A172 (cell line): ENCODE measurements at places on chromosomes 4 and X.

DNA sequence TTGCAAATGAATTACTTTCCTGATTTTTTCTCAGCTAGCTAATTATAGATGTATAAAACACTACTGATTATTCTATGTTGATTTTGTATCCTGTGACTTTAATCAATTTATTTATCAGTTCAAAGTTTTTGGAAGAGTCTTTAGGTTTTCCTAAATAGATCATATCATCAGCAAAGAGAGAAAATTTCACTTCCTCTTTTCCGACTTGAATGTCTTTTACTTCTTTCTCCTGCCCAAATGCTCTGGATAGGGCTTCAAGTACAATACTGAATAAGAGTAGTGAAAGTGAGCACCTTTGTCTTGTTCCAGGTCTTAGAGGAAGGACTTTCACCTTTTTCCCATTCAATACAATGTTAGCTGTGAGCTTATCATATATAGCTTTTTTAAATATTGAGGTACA lies 417.9 kb downstream of the PDGFC start:
- no peak for DNase-seq

- DNase-seq = peak; percentile 10
These were observed 33.7 kb upstream of the FGF13 start for GRCh38 chrX:138745196-138745595.

DNA sequence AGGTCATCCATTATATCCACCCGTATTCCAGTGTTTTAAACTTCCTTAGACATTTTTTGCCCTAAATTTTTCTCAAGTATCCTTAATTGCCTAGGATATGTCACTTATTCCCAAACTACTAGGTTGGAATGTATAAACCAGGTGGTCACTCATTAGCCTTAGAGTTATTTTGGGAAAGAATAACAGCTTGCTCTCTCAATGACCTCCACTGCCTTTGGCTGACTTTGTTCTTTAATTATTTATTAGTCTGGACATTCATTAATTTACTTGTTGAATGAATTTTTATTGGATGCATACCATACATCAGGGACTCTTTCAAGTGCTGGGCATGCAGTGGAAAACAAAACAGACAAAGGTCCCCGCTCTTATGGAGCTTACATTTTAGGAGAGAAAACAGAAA lies 609.3 kb upstream of the IGFBP7 start:
- no peak for DNase-seq

DNA sequence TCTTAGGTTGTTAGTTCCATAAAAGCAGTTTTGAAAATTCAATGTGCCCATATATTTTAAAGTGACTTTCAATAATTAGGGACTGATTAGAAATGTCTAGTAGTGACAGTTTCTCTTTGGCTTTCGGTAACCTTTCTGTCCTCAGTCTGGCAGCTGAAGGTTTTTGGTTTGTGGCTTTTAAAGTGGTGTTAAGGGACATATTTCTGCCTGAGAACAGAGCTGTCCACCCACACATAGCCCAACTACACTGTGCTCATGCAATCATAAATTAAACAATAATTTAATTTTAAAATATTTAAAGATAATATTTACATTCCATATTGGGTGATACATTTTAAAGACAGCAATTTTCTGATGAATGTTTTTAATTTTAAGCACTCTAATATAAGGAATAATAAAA lies 335.0 kb upstream of the TENM3 start:
- no peak for DNase-seq

- no peak for DNase-seq
These were observed 526.6 kb upstream of the SLIT2 start for GRCh38 chr4:19725130-19725529.

DNA sequence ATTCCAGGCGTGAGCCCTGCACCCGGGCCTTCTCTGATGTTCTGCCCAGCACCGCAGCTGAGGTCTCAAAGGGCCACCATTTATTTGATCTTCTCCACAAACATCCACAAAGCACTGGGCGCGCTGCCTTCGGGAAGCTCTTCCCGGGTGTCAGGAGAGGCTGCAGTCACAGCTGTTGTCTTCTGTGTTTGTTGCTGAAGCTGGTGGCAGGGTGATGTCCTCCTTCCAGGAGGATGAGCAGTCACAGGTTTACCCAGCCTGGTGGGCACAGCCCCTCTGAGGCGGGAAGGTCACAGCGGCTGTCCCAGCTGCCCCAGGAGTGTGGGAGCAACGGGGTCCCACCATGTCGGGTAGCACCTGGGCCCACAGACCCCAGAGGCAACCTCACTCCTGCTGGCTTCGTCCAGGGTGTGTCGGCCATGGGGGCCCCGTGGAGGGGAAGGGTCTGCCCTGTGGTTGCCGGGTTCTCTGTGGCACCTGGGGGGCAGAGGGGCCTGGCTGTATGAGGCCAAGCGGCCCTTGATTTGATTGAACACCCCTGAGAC lies 27.6 kb downstream of the FGFRL1 start:
- DNase-seq = no peak

GRCh38 chrX:118126286-118126685 lies 9.7 kb upstream of the KLHL13 start:
- DNase-seq = no peak

GRCh38 chrX:15676886-15677285 lies 12.3 kb upstream of the CLTRN start:
- no peak for DNase-seq

- DNase-seq = peak; percentile 54
These were observed 4.8 kb upstream of the TENM3 start for GRCh38 chr4:182238355-182238931.

DNA sequence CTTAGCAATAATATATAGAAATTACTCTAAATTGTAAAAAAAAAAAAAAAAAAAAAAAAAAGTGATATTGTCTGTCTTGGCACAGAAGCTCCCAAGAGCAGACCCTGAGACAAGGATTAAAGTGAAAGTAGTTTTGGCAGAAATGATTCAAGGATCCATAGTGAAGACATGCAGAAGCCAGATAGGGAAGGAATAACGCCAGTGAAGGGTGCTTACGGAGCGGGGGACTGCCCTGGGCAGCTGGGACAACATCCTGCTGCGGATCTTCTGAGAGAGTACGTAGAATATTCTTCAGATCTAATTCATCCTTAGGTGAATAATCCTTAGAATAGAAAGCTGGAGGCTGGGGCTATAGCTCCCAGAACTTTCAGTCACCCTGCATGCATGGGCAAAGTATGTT lies 39.8 kb downstream of the ARHGAP24 start:
- no peak for DNase-seq

- no peak for DNase-seq
These were observed 11.7 kb upstream of the BCOR start for GRCh38 chrX:40109288-40110008.

GRCh38 chr4:140090215-140090731 lies 63.7 kb downstream of the MAML3 start:
- peak; percentile 83 for DNase-seq

- peak; percentile 4 for DNase-seq
These were observed 18.3 kb upstream of the GPR101 start for GRCh38 chrX:137051978-137052642.

DNA sequence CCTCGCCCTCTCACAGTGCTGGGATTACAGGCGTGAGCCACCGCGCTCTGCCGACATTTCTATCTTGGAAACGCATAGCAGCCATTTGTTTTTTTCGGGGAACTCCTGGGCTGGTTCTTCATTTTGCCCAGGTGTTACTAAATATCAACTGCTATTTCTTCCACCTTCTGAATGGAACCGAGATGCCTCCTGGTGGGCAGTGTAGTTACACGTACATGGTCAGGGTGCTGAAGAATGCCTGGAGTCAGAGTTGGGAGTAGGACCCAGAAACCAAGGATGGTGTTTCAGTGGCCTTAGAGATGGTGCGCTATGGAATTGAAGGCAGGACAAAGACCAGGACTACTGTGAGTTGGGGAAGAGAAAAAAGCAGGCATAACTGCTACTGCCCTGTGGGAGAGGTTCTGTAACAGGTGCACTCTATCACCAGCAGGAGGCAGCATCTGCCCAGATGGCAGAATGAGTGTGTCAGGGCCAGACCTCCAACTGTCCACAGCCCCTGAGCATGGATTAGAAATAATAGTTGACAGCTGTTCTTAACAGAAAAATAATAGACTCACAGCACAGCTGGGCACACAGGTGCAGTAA lies 81.7 kb downstream of the ZC4H2 start:
- no peak for DNase-seq

DNA sequence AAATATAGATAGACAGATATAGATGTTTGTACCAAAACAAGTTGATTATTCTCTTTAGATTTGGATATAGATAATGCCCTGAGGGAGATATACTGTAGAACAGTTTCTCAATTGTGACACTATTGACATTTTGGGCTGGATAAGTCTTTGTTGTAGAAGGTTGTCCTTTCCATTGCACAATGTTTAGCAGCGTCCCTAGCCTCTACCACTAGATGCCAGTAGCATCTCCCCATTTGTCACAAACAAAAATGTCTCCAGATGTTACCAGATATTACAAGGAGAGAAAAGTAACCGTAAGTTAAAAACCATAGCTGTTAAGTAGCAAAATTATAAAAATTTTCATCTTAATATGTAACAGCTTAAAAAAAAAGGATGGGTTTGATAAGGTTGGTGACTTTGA lies 2595.3 kb downstream of the ARAP2 start:
- DNase-seq = peak; percentile 32

DNA sequence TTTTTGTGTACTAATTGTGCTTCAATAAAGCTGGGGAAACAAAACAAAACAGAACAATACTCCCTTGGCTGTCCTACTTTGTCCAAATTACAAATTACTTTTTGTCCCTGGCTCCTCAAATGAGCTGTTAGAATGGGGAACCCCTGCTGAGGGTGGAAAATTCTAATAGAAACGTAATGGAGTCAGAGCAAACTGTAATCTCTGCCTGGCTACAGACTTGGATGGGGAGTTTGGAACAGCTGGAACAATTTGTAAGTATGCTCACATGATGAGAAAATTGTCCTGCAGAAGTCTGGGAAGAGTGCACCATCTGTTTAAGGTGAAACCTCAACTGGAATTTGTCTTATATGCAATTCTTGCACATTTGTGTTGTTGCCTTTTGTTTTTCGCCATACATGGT lies 364.4 kb upstream of the CLNK start:
- no peak for DNase-seq

DNA sequence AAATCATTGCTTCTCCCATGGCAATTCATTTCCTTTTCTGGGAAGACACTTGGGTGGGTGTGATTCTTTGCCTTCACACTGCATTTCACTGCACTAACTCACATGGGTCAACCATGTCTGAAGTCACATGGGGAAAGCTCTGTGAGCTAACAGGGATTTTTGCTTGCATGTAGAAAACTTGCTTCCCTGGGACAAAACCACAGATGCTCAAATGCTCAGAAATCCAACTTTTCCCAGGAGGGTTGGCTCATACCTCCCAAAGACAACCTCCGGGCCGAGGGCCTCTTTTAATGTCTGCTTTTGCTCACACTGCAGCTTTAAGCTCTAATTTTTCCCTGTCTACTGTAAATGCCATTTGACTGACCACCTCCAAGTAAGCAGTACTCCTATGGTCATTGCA lies 1695.2 kb downstream of the STIM2 start:
- DNase-seq = no peak

GRCh38 chr4:72446353-72447055 lies 122.5 kb downstream of the ADAMTS3 start:
- DNase-seq = no peak

DNA sequence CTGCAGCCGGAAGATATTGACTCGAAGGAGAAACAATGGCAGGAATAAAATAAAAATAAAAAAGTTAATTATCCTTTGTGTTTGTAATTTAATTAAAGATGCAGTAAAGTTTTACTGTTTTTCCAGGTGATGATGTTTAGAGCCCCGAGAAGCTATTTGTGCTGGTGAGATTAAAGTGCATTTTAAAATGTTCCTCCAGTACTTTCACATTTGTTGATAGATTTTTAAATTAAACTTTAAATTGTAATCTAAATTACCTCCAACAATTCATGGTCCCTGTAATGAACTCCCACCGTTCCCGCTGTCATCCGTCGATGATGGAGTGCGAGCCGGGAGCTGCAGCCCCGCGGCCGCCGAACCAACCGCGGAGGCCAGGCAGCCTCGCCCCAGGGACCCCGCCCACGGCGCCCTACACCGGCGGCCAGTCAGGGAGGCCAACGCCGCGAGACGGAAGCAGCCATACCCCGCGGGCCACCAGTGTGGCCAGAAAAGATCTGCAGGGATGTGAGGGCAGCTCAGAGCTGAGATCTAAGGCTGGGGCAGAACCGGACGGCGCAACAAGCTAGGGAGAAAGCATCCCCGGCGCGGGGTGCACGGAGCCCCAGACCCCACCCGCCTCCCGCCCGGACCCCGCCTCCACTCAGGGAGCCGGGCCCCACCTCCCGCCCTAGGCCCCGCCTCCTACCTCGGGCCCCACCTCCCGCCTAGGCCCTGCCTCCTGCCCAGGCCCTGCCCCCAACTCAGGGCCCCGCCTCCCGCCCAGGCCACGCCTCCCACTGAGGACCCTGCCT lies 104.0 kb downstream of the FAM53A start:
- DNase-seq = peak; percentile 72

DNA sequence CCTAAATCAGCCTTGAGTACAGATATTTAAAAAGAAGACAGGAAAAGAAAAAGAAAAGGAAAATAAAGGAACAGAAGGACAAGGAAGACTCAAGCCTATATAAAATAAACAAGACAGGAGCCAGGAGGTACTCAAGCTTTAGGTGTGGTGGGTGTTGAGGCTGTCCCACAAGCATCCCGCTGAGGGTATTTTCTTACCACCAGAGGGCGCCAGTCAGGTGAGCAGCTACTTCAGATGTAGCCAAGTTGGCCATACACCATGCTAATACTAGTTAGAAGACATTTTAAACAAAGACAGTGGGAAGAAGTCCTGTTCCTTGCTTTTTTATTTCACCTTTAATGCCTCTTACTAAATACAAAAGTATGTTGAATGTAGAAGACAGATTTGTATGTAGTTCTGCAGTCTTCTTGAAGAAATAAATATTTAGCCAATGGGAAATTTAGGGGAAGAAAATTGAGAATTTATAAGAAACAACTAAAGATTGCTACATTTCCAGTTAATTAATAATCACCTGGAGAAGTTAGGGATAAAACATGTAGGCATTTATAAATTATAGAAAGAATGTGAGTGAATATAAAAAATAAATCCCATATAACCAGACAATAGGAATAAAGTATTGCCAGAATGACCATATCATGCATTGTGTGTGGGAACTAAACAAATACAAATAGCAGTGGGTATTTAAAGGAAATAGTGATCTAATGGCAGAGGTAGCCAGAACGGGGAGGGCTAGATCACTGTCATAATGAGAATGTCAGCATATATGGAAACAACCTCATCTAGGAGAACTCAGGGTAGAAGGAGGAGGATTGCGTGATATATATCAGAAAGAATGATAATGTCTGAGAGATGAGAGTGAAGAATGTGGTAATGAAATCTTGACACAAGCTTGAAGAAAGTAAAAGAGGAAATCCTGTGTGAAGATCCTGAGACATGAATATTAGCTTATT lies 71.0 kb downstream of the MTHFD2L start:
- peak; percentile 59 for DNase-seq

DNA sequence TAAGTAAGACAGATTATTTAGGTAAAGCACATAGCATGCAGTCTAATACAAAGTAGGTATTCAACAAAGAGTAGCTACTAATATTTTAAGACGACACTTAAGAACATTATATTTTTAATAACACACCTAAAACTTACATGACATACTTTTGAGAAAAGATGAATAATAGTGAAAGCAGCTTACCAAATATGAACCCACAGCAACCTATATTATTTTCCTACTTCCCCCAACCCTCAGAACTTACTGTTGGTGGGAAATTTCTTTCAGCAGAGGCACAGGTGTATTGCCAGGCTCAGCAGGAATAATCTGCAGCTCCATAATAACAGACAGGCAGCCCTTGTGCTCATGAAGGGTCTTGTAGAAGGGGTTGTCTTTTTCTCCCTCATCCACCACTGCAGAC lies 498.9 kb downstream of the GLUD2 start:
- DNase-seq = no peak

- DNase-seq = no peak
These were observed 130.2 kb downstream of the SH2D1A start for GRCh38 chrX:124476562-124476961.
